ENCODE measurements at places on chromosomes 2 and 18.

- no peak for DNase-seq
Measured at GRCh38 chr18:74334242-74334893, 18.7 kb downstream of the C18orf63 start.

- no peak for DNase-seq
Measured at GRCh38 chr2:69714024-69714423, 27.9 kb upstream of the ANXA4 start.

DNA sequence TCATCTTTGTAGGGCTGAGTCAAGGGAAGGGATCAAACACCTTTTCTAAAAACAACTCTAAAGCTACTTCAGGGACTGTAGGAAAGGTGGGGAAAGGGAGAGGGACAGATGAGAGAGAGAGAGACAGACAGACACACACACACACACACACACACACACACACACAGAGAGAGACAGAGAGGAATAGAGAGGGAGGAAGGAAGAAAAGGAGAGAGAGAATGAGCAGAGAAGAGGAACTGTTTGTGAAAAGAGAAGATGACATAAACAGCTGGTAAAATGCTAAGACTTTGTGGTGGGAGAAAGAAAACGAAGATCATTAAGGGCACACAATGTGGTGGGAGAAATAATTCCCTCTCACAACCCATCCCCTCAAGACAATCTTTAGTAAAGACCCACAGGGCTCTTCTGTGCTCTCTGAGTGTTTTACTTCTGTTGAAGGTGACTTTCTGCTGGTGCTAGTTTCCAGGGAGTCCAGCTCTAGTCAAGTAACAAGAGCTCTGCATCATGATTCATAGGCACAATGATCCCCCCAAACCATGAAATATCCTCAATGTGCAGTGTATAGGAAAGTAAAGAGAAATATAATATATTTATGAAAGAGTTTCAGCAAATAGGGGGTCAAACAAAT lies 77.2 kb upstream of the STK17B start:
- no peak for DNase-seq

GRCh38 chr2:14385043-14385442 lies 247.5 kb upstream of the LRATD1 start:
- DNase-seq = no peak

GRCh38 chr2:105183555-105184323 lies 57.8 kb upstream of the GPR45 start:
- DNase-seq = no peak

DNA sequence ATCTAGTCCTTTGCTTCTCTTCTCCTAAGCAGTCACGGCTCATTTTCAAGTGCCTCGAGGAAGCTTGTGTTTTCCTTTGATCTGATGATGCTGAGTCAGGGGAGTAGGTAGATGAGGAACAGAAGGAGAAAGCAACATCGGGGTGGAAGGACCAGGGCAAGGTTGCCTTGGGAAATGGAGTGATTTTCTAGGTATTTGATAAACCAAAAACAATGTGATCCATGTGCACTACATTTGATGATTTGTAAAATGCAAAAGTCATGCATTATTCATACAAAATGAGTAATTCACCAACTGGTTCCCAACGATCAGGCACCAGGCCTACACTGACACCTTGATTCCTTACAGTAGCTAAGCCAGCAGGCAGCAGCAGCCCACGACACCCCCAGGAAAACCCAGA lies 205.3 kb downstream of the ANAPC1 start:
- DNase-seq = no peak

DNA sequence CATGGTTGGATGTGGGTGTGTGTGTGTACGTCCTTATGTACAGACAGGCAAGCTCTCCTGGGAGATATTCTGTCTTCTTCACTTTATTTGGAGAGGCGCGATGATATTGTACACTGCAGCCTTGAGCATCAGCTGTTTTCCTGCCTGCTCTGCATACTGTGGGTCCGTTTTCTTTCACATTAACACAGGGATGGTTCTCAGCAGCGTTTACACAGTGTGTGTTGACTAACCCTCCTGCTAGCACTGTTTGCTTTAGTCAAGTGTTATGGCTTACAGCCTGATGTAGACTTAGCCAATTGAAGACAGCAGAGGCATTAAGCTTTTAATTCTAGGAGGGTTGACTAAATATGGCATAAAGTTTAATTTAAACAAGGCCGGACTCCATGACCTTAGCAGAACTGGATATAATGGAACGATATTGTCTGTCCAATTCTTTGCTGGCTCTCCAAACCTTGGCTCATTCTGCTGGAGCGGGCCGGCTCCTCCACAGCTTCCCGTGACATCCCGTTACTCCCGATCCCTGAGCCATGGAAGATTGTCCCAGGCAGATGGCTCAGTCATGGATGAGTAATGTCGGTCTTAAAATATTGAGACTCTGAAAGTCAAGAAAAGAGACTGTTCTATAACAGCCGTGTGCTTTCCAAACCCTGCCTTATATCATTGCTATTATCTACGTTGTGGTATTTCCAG lies 134.7 kb downstream of the TPGS2 start:
- no peak for DNase-seq

- DNase-seq = no peak
Measured at GRCh38 chr2:150729495-150729955, 242.1 kb upstream of the RND3 start.

All from stimulated activated CD4-positive, alpha-beta T cell treated with anti-CD3 and anti-CD28 coated beads, TNF-alpha, amount 100 ng/mL, for 1 hour (primary cell).